ENCODE measurements at places on chromosomes 13 and 19.

DNA sequence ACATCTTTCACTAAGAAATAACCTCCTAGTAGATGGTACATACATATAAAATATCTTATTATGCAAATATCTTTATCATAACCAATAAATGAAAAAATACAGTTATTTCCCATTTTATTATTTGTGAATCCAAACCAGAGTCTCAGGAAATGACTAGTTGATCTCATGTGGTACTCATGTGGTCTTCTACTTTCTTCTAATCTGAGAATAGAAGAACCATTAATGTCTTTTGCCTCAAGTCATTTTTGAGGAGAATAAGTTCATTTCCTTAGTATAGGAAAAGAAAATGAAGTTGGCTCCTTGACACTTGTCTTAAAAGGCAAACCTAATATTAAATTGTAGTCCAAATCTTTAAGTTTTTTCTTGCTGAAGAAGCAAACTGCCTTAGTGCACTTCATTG, 106.7 kb downstream of the EDNRB start:
- no peak for DNase-seq

GRCh38 chr13:27147530-27148170, 24.0 kb downstream of the USP12 start:
- no peak for DNase-seq

DNA sequence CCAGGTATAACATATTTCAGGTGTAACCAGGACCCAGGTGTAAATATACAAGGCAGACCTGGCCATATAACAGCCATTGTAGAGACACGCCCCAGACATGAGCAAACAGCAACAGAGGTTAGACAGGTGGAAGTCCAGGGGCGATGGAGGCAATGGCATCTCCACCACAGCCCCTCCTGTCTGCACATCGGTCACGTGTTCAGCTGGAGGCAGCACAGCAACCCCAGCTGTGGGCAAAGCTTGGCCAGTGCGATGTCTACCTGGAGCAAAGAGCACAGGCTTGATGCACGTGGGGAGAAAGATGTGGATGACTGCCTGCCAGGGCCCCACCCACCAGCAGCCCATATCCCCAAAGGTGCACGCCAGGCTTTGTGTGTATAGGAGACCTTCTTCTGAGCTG, 4.4 kb downstream of the CYP4F2 start:
- DNase-seq: no peak

DNA sequence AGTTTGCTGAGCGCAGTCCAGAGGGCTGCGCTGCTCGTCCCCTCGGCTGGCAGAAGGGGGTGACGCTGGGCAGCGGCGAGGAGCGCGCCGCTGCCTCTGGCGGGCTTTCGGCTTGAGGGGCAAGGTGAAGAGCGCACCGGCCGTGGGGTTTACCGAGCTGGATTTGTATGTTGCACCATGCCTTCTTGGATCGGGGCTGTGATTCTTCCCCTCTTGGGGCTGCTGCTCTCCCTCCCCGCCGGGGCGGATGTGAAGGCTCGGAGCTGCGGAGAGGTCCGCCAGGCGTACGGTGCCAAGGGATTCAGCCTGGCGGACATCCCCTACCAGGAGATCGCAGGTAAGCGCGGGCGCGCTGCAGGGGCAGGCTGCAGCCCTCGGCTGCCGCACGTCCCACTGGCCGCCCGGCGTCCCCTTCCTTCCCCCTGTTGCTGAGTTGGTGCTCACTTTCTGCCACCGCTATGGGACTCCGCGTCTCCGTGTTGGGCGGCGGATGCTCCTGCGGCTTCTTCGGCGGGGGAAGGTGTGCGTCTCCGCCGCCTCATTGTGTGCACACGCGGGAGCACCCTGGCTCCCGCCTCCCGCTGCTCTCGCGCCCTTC, 772 bp downstream of the GPC6 start:
- DNase-seq: no peak

- DNase-seq: no peak
Observed at GRCh38 chr19:33191501-33191900, 2.6 kb upstream of the LRP3 start.

Measured in activated T-cell treated with anti-CD3 and anti-CD28 coated beads for 48 hours (primary cell).